ENCODE measurements at places on chromosomes 16 and 17.

- no peak for DNase-seq
These were observed 152.4 kb upstream of the RBL2 start for GRCh38 chr16:53281859-53282258.

GRCh38 chr17:29603109-29603674, 10.3 kb downstream of the ANKRD13B start:
- no peak for DNase-seq

DNA sequence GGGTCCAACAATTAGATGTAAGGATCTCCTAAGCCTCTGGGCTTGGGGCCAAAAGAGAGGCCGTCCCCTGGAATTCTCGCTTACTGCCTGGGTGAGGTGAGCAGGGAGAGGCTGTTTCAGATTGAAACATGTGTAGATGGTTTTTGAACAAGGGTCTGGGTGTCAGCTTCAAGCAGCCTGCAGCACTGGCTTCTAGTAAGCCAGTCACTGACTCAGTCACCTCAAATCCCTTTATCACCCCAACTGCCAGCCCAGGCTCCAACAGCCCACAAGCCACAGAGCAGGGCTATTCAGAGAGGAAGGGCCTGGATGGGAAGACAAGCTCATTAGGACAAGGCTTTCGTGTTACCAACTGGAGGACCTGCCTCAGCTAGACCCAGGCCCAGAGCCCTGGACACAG, 180.2 kb downstream of the CCT6B start:
- no peak for DNase-seq

GRCh38 chr16:27291106-27291505, 22.5 kb upstream of the NSMCE1 start:
- no peak for DNase-seq

DNA sequence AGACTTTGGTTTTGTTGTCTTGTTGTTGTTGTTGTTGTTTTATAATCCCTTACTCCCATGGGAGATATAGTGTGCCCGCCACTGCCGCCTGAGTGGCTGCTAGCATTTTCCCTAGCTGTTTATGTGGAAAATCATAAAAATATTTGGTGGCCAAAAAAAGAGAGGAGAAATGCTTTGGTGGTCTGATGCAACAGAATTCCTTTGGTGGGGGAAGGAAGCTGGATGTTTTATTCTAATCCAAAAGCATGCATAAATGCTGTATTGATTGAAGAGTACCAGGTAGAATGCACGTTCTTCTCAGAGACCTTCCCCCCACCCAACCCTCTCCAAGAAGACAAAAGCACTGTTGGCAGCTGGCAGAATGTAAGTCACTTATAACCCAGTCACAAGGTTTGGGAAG, 93.2 kb downstream of the C17orf67 start:
- DNase-seq: no peak

GRCh38 chr17:73467651-73468050, 155.8 kb upstream of the CDC42EP4 start:
- no peak for DNase-seq

- DNase-seq: no peak
These were observed 719 bp downstream of the PMFBP1 start for GRCh38 chr16:72171236-72171635.

DNA sequence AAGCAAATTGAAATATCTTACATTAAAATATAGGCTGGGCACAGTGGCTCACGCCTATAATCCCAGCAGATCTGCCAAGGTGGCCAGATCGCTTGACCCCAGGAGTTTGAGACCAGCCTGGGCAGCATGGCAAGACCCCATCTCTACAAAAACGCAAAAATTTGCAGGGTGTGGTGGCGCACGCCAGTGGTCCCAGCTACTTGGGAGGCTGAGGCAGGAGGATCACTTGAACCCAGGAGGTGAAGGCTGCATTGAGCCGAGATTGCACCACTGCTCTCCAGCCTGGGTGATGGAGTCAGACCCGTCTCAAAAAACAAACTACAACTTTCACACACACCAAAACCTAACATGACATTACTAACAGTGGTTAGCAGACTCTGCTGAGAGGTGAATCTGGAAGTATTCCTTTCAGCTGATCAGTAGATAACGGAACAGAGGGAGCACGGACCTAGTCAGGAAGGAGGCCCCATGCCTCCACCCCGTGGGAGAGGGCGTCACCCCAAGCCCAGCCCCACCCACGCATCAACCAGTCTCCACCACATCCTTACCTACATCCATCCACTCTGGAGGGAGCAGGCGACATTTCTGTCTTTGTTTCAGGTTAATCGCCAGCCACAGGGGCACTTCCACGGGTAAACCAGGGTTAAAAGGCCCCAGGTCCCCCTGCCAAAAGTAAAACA, 1.7 kb downstream of the GINS2 start:
- DNase-seq: no peak

- no peak for DNase-seq
These were observed 119.4 kb downstream of the OR1D5 start for GRCh38 chr17:2943981-2944380.

- DNase-seq: no peak
These were observed 404.1 kb downstream of the WWOX start for GRCh38 chr16:78503602-78504001.

DNA sequence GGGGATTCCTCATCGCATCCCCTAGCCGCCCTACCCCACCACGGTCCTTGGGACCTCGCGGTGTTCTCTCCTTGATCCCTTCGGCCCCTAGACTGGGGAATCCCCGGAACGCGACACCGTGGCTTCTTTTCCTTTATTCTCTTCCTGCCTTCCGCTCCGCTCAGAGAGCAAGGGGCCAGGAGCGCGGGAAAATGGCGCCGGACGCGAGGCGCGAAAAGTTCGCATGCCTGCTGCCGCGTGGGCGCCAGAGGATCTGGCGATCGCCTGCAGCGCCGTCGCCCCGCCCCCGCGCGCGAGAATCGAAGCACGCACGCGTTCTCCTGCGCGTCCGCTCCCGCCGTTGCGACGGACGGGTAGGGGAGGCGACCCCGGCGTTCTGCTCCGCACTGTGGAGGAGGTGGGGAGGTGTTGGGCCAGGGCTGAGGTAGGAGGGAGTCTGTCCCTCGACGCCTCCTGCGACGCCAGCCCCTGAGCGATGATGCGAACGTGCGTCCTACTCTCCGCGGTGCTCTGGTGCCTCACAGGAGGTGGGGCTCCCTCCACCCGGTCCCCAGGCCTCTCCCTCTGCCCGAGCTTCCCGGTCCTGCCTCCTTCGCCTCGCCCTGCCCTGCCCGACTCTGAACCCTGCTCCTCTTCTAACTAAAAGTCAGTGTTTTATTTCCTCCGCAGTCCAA, at the start of gene ZPBP2:
Gene ZPBP2 (plus strand): TSS at position 323 of the 674 bp plus-strand sequence. CDS start 153 bp downstream, at position 476.
- no peak for DNase-seq

GRCh38 chr17:3197219-3197618, at the start of gene OR1A2:
OR1A2 (plus strand) TSS chr17:3197519; CDS start chr17:3197519, 0 bp downstream.
- no peak for DNase-seq

DNA sequence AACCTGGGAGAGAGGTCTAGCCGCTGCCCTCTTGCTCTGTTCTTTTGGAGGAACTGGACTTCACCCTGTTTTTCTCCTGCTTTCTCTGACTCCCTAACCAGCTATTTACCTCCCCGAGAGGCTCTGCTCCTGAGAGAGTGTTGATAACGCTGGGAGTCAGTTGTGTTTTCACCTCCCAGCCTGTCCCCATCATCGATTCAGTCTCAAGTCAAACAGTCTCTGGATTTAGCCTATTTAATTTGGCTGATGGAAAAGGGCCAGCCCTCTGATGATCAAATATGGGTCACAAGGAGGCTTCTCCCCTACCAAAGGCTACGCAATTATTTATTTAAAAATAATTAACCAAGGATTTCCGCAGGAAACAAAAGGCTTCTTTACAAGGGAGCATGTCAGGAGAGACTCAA, 31.8 kb downstream of the HNF1B start:
- no peak for DNase-seq

DNA sequence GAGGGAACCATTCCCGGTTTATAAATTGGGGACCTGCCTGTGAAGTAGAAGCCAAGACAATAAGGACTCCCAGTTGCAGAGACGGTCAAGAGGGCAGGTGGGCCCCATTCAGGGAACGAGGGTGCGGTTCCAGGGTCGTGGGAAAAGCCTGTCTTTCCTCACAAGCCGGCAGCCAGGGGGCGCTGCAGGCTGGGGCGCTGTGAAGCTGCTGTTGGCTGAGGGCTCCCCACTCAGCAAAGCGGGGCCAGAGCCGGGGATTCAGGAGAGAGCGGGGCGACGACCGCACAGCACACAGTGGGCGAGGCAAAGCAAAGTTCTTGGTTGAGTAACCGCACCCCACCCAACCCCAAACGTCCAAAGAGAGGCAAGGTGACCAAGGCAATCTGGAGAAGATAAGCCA, 24.9 kb downstream of the CDRT15 start:
- DNase-seq: no peak

GRCh38 chr16:86444261-86444660, 66.1 kb upstream of the FOXF1 start:
- no peak for DNase-seq

GRCh38 chr17:48483471-48484131, 47.2 kb downstream of the HOXB1 start:
- peak; percentile 87 for DNase-seq

DNA sequence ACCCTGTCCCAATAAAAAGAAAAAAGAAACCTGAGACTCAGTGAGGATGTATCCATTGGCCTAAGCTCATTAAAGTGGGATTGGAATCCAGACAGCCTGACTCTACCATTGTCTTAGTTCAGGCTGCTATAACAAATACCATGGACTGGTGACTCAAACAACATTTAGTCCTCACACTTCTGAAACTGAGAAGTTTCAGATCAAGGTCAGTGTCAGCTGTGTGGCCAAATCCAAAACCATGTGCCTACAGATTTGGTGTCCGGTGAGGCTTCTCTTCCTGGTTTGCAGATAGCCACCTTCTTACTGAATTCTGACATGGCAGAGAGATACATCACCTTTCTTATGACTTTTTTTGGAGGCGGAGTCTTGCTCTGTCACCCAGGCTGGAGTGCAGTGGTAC, 53.3 kb upstream of the KDM8 start:
- no peak for DNase-seq

- no peak for DNase-seq
These were observed 17.4 kb downstream of the RNF213 start for GRCh38 chr17:80277751-80278671.

DNA sequence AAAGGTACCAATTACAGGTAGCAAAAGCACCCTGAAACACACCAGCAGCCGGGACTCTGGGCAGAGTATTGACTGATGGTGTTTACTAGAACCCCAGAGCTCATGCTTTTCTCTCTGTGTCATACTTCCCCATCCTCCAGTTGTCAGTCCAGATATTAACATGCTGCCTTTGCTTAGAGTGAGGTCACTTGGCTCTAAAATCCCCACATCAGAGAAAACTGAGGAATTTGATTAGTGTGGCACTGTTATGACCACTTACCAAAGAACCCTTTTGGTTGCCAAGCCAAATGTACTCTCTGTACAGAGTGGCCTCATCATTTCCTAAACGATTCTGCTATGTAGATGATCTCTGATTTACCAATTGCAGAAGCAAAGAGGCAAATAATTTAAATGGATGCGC, 80.4 kb downstream of the ABCC12 start:
- peak; percentile 70 for DNase-seq

- DNase-seq: no peak
These were observed 3.3 kb downstream of the UBTF start for GRCh38 chr17:44216173-44216572.

- no peak for DNase-seq
These were observed 47.7 kb downstream of the TUBD1 start for GRCh38 chr17:59844884-59845594.

GRCh38 chr17:76543826-76544545, 4.1 kb downstream of the PRCD start:
- DNase-seq: no peak

DNA sequence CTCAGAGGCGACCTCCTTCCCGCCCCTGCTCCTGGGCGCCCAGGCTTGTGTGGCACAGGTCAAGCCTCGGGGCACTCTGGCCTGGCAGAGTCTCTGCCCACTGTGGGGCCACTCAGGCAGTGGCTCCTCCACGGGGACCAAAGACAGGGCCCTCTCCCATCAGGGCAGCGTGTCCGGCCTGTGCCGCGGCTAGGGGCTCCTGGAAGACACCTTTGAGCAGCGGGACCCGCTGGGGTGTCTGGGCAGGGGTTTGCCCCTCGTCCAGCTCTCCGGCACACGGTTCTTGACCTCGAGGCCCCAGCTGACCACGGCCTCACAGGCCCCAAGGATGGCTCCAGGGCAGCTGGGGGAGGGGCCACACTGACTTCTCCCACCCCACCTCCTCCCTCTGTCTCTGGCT, 24.7 kb upstream of the SSTR5 start:
- DNase-seq: no peak

- DNase-seq: no peak
These were observed 4.2 kb upstream of the GNA13 start for GRCh38 chr17:65060631-65061254.

- DNase-seq: no peak
These were observed 2.9 kb downstream of the KRTAP9-7 start for GRCh38 chr17:41278176-41278955.

GRCh38 chr17:34762078-34762477, 182.7 kb downstream of the TMEM132E start:
- DNase-seq: no peak

- no peak for DNase-seq
These were observed 11.9 kb upstream of the TEDC2 start for GRCh38 chr16:2447920-2448583.

GRCh38 chr16:57878586-57878985, 76.3 kb upstream of the KIFC3 start:
- no peak for DNase-seq

GRCh38 chr16:78770353-78771091, 671.1 kb downstream of the WWOX start:
- DNase-seq: no peak

DNA sequence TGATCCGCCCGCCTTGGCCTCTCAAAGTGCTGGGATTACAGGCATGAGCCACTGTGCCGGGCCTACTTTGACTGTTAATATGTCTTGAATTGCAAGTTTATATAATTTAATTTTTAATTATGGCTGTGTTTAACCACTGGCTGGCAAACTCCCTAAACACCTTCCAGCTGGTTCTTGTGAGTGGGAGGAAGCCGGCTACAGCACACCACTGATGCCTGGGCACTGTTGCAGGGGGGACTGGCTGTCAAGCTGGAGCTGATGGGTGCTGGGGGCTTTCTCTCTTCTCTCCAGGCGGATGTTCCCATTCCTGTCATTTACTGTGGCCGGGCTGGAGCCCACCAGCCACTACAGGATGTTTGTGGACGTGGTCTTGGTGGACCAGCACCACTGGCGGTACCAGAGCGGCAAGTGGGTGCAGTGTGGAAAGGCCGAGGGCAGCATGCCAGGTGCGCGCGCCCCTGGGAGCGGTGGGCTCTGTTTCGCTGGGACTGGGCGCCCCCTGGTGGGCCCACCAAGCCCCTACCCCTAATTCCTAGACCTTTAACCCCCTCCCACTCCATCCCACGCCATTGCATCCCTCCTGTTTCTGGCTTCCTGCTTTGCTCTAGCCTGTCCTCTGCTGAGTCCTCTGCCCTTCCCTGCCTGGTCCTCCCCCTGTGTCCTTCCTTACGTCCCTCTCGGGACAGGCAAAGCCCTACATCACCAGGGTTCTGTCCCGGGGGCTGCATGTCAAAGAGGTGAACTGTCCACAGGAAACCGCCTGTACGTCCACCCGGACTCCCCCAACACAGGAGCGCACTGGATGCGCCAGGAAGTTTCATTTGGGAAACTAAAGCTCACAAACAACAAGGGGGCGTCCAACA, 9.5 kb downstream of the TBX21 start:
- DNase-seq: no peak

GRCh38 chr16:22898874-22899348, 84.9 kb downstream of the HS3ST2 start:
- DNase-seq: no peak

Data from AG04449 (cell line).